Neural progenitor cell (in vitro differentiated cells): ENCODE measurements at places on chromosomes 11 and 22. TPM values are rescaled to one million over a fixed set of nuclear protein-coding genes. Genes with fewer than 3 reads are reported as not detected.

DNA sequence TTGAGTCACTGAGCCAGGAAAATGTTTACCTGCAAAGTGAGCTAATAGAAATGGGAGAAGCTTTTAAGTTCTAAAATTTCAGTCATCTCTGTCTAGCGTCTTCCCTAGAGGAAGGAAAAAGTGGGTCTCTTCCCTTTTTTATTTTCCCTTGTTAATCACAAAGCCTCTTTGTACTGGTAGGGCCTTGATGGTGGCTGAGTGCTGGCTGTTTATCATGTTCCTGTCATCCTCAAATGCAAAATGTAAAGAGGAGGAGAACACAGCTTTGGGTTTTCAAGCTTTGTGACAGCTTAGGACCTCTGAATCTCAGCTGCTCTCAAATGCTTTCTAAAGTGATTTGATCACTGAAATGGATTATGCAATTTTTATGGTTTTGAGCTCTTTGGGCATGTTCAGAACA, 222.0 kb downstream of the TMEM135 start:
- H3K27me3 ChIP-seq: no peaks in the 10 kb centered on the region
- no peaks in the 10 kb centered on the region for H3K36me3 ChIP-seq
- H3K4me1 ChIP-seq: peaks cover 3% of the 10 kb centered on the region
- no peak for DNase-seq
- no peak overlapping the region for H3K27ac ChIP-seq
- H3K4me3 ChIP-seq: no peak overlapping the region

GRCh38 chr11:128291835-128292234, 295.5 kb downstream of the ETS1 start:
- no peaks in the 10 kb centered on the region for H3K27me3 ChIP-seq
- no peak overlapping the region for H3K27ac ChIP-seq
- no peaks in the 10 kb centered on the region for H3K36me3 ChIP-seq
- no peaks in the 10 kb centered on the region for H3K4me1 ChIP-seq
- no peak for DNase-seq

OR51B4 gene
- total RNA-seq: 0.22 TPM in 1 of 2 replicates, not detected in the other

GRCh38 chr11:15843309-15843872, 513.0 kb downstream of the SOX6 start:
- H3K4me3 ChIP-seq: no peak overlapping the region
- DNase-seq: peak; percentile 62
- no peaks in the 10 kb centered on the region for H3K27me3 ChIP-seq
- peak overlapping the region; percentile 99 for H3K27ac ChIP-seq

DNA sequence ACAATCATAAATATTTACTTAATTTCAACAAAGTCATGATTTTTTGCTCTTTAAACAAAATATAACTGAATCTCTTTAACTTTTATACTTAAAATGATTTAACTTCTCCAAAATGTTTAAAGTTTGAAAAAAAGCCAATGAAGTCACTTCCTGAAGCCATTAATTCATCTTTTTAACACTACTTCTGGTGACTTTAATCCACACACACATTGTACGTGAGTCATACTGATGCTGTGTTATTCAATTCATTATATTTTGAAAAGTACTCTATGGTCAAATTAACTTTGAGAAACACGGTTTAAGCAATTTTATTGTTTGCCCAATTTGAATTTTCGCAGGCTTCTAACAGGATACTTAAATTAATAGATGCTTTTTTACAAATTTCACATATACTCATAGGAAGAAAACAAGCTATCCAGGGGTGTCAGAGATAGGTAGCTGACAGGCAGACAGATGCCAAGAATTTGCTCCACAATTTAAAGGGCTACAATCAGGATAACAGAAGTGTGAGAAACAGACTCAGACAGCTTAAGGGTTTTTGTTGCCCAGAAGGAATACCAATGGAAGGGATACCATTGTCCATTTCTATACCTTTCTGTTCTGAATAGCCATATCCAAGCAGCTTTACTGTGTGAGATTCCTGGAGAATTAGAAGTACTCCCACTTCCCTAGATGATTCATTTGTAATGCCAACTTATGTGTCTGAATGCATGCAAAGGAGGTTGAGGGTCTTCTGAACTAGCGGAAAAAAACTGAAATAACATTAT, 118.4 kb downstream of the RBFOX2 start:
- H3K27ac ChIP-seq: peak overlapping the region; percentile 11
- peaks cover 33% of the 10 kb centered on the region for H3K4me1 ChIP-seq
- DNase-seq: peak; percentile 50
- H3K4me3 ChIP-seq: no peak overlapping the region
- no peaks in the 10 kb centered on the region for H3K36me3 ChIP-seq

IRF7 gene
- 4.3 and 18.4 TPM in 2 replicates for total RNA-seq

- no peak overlapping the region for H3K27ac ChIP-seq
- peaks cover 14% of the 10 kb centered on the region for H3K4me1 ChIP-seq
- H3K36me3 ChIP-seq: no peaks in the 10 kb centered on the region
- no peak overlapping the region for H3K4me3 ChIP-seq
- H3K27me3 ChIP-seq: no peaks in the 10 kb centered on the region
These were observed 14.9 kb downstream of the CNTF start for GRCh38 chr11:58637371-58637770.

DNA sequence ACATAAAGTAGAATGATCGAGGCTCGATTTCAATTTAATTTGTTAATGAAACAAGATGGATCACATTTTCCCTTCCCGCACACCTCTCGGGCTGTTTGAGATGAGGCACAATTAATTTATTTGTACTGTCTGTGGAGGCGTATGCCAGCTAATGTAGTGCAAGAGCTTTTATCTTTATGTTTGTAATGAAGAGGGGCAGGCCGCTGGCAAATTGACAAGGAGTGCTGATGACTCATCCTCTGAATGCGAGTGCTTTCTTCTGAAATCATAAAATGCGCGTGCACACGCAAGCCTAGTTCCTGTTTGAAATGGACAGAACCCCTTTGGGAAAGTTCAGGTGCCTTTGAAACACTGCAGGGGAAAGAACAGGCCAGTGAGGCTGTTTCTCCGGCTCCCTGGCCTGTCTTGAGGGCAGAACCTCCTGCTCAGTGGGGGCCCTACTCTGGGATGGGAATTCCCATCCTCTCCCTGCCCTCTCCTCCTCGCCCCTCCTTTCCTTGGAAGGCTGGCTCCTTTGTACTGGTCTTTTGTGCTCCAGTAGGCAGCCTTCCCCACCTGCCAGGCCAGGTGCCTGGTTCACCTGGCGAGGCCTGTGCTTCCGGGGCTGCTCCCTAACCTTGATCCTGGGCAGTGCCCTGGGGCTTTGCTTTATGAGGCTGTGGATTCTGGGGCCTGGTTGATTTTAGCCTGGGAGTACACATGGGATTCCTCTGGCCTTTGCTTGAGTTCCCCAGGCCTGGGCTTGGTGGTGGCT, 50.3 kb downstream of the TEAD1 start:
- H3K36me3 ChIP-seq: no peaks in the 10 kb centered on the region
- peak overlapping the region; percentile 30 for H3K27ac ChIP-seq
- H3K4me3 ChIP-seq: no peak overlapping the region
- H3K27me3 ChIP-seq: no peaks in the 10 kb centered on the region

GRCh38 chr11:62241095-62241494, 944 bp upstream of the SCGB1D2 start:
- no peak for DNase-seq
- H3K4me1 ChIP-seq: no peaks in the 10 kb centered on the region
- no peaks in the 10 kb centered on the region for H3K27me3 ChIP-seq
- no peak overlapping the region for H3K27ac ChIP-seq
- H3K4me3 ChIP-seq: no peak overlapping the region

DNA sequence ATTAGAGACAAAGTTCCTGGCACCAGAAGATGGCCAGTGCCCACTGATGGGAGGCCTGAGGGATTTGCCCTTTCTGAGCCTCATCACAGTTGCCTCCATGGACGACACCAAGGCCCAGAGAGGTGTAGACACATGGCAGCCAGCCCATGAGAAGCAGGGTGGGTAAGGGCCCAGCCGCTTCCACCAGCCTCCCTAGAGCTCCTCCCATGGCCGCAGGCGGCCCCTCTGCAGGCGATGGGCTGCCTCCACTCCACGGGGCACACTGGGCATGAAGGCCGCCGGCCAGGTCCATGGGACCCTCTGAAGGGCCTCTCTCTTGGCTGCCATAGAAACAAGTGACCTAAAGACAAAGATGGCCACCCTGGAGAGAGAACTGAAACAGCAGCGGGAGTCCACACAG, 14.5 kb downstream of the CCDC157 start:
- no peak overlapping the region for H3K27ac ChIP-seq
- H3K4me1 ChIP-seq: no peaks in the 10 kb centered on the region
- H3K36me3 ChIP-seq: no peaks in the 10 kb centered on the region
- no peaks in the 10 kb centered on the region for H3K27me3 ChIP-seq
- no peak overlapping the region for H3K4me3 ChIP-seq

ARHGEF17 gene
- total RNA-seq: 19.9 and 41.8 TPM in 2 replicates

DNA sequence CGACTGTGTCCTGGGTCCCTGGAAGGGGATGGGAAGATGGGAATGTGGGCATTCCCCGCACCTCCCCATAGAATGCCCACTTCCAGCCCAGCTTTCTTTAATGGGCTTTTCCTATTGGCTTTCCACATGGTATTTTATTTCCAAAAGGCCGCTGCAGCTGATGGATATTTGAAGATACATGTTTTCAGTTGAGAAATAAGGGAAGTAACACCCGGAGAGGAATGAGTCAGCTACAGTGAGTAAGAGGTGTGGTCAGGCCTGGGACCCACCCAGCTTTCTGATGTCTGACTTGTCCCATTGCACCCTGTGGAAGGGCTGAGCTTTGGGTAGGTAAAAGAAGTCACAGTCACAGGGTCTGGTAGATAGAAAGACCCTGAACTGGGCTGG, 476.9 kb downstream of the MIAT start:
- no peak for DNase-seq
- H3K27ac ChIP-seq: no peak overlapping the region
- no peaks in the 10 kb centered on the region for H3K27me3 ChIP-seq
- peaks cover 28% of the 10 kb centered on the region for H3K4me1 ChIP-seq
- H3K36me3 ChIP-seq: no peaks in the 10 kb centered on the region
- no peak overlapping the region for H3K4me3 ChIP-seq

SUSD2 gene
- total RNA-seq: 0.02 and 0.25 TPM in 2 replicates

F2 gene
- total RNA-seq: 0.06 TPM in 1 of 2 replicates, not detected in the other

DNA sequence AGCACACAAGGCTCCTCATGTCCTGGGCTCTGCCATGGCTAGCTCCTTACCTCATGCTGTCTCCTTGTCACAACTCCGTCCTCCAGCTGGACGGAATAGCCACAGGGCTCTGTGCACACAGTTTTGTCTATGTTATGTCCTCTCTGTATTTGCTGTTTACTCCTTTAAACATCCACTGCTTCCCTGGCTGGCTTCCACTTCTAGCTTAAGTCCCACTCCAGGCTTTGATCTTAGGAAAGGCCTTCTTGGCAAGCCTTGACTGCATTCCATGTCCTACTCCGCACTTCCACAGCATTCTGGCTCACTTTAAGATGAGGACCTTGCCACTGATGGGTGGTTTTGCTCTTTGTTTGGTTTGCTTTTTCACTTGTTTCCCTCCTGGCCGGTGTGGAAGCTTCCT, 22.9 kb upstream of the ROBO3 start:
- DNase-seq: peak; percentile 45
- peaks cover 81% of the 10 kb centered on the region for H3K4me1 ChIP-seq
- peaks cover 52% of the 10 kb centered on the region for H3K27me3 ChIP-seq
- H3K4me3 ChIP-seq: no peak overlapping the region
- H3K27ac ChIP-seq: no peak overlapping the region

PITPNM1 gene
- 7.7 and 32.8 TPM in 2 replicates for total RNA-seq

DNA sequence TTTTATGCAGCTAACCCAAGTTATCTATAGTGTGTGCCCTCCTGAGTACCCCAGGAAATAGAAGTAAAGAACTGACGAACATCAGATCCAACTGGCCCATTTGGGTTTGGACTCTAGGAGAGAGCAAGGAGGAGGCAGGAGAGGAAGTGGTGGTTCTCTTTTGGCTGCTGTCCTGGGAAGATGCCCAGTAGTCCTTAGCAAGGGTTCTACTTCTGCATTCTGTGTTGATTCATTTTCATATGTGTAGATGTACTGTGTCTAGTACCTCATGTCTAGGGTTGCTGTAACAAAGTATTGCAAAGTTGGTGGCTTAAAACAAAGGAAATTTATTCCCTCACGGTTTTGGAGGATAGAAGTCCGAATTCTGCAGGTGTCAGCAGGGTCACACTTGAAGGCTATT, 6.6 kb upstream of the MMP27 start:
- DNase-seq: no peak
- H3K27ac ChIP-seq: no peak overlapping the region
- no peaks in the 10 kb centered on the region for H3K27me3 ChIP-seq
- H3K36me3 ChIP-seq: no peaks in the 10 kb centered on the region

GRCh38 chr22:22928666-22929380, 41.2 kb downstream of the IGLL5 start:
- no peak overlapping the region for H3K27ac ChIP-seq
- H3K4me1 ChIP-seq: peaks cover 3% of the 10 kb centered on the region
- H3K4me3 ChIP-seq: no peak overlapping the region

GRCh38 chr11:125625630-125626287, 796 bp downstream of the CHEK1 start:
- peak overlapping the region; percentile 89 for H3K4me3 ChIP-seq
- H3K27me3 ChIP-seq: no peaks in the 10 kb centered on the region
- H3K4me1 ChIP-seq: peaks cover 23% of the 10 kb centered on the region
- peaks cover 13% of the 10 kb centered on the region for H3K36me3 ChIP-seq
- DNase-seq: peak; percentile 98
- peak overlapping the region; percentile 95 for H3K27ac ChIP-seq

GRCh38 chr11:109730669-109731068, 308.7 kb downstream of the C11orf87 start:
- H3K36me3 ChIP-seq: no peaks in the 10 kb centered on the region
- no peaks in the 10 kb centered on the region for H3K4me1 ChIP-seq
- no peak overlapping the region for H3K27ac ChIP-seq
- no peaks in the 10 kb centered on the region for H3K27me3 ChIP-seq

YDJC gene
- total RNA-seq: 4.8 and 23.4 TPM in 2 replicates

DNA sequence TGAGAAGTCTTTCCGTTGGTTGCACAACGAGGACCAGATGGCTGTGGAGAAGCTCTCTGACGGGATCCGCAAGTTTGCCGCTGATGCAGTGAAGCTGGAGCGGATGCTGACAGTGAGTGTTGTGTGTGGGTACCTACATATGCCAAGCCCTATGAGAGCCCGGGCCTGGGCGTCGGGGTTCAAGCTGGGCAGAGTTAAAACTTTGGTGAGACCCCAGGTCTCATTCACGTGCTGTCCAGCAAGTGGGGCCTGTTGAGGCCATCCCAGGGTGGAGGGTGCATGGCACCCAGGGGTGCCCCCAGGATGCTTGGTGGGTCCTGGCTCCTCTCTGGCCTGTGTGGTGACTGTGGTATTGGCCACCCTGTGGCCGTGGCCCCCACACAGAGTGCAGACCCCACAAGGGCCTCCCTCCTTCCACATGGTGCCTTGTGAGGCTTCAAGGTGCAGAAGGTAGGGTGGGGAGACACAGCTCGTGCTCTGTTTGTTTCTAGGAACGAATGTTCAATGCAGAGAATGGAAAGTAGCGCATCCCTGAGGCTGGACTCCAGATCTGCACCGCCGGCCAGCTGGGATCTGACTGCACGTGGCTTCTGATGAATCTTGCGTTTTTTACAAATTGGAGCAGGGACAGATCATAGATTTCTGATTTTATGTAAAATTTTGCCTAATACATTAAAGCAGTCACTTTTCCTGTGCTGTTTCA, 12.8 kb downstream of the GATD1 start:
- H3K27me3 ChIP-seq: no peaks in the 10 kb centered on the region
- no peaks in the 10 kb centered on the region for H3K36me3 ChIP-seq
- H3K27ac ChIP-seq: no peak overlapping the region
- H3K4me1 ChIP-seq: no peaks in the 10 kb centered on the region

GRCh38 chr11:130890039-130890745, 26.1 kb downstream of the SNX19 start:
- H3K4me3 ChIP-seq: no peak overlapping the region
- peaks cover 22% of the 10 kb centered on the region for H3K4me1 ChIP-seq
- H3K27ac ChIP-seq: no peak overlapping the region
- no peaks in the 10 kb centered on the region for H3K36me3 ChIP-seq
- no peaks in the 10 kb centered on the region for H3K27me3 ChIP-seq

- H3K27me3 ChIP-seq: no peaks in the 10 kb centered on the region
- no peak for DNase-seq
- H3K4me1 ChIP-seq: no peaks in the 10 kb centered on the region
- H3K4me3 ChIP-seq: no peak overlapping the region
These were observed 87.8 kb downstream of the FBXO7 start for GRCh38 chr22:32562401-32562800.
